T-cell (primary cell): ENCODE measurements at places on chromosomes 16 and 17.

DNA sequence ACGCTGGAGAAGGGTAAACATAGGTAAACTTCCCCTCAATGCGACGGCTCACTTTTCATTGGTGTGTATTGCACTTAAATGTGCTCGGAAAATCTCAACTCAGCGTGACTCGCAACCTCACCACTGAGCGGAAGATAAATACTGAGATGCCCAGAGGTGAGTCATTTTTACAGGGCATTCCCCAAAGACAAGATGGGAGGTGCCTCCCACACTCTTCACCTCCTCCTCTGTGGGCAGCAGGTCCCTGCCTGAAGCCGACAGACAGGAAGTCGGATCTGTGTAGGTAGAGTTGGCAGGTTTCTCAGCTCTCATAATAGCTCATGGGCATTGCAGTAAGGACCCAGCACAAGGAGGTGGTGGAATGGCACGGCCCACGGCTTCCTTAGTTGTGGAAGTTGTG is 274.6 kb upstream of the HSBP1 start:
- DNase-seq: no peak

- no peak for DNase-seq
Observed at GRCh38 chr16:80346111-80346632, 194.6 kb upstream of the DYNLRB2 start.

DNA sequence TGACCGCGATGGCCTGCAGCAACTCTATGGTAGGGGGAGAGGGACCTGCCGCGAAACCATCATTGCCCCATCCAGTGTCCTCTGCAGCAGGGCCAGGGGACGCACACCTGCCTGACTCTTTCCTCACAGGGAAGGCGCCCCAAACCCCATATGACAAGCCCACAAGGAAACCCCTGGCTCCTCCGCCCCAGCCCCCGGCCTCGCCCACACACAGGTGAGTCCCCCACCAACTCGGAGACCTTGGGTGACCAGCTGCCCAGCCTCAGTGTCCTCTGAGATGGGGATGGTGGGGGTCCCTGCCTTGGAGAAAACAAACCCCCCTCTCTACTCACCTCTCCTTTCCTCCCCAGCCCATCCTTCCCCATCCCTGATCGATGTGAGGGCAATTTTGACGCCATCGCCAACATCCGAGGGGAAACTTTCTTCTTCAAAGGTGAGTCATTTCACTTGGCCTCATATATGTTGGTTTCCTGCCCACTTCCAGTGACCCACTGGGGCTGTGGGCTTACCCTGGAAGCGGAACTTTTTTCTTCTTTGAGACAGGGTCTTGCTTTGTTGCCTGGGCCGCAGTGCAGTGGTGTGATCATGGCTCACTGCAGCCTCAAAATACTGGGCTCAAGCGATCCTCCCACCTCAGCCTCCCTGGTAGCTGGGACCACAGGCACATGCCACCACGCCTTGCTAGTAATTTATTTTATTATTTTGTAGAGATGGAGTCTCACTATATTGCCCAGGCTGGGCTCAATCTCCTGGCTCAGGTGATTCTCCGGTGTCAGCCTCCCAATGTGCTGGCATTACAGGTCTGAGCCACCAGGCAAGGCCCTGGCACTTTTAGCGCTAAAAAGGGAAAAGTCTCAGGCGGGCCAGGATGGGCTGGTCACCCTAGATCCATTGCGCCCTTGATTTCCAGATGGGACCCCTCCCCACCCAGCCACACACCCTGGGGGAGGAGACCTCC is 8.0 kb upstream of the IL32 start:
- DNase-seq: no peak

GRCh38 chr16:2838928-2839327 is 8.8 kb downstream of the ZG16B start:
- DNase-seq: peak; percentile 30

DNA sequence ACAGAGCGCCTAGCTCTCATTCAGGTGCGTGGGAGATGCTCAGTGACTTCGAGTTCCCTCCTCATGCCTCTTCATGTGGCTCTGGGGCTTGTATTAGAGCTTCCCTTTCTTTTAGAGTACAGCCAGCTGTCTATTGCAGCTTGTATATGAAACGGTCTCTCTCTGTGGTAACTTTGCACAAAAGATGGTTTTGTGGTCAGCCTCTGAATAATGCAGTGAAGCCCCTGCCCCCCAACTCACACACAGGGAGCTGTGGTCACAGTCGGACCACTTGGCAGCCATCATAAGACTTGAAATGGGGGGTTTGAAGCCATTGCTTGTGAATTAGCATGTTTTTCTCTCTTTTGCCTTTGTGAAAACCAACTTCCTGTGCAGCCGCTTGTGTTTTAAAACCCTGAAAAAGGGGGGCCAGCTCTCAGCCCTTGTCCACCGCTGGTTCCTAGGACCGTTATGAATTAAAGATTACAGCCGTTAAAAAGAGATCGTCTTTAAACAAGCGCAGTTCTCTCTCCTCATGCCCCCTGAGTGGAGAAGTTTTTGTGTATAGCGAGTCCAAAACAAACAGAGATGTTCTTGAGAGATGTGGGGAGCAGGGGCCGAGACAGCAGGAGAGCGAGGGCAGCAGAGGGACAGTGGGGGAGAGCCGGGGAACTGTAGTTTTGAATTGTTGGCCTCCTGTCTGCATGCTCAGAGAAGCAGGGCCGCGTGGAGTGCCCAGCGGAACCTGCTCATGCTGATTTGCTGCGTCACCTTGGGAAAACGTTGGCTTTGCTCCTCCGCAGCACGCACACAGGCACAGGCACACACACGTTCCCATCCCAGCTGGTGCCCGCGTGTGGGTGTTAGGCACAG is 199.0 kb downstream of the MSI2 start:
- DNase-seq: peak; percentile 15
